ENCODE measurements at places on chromosomes 3 and 15. TPM values are rescaled to one million over a fixed set of nuclear protein-coding genes. Genes with fewer than 3 reads are reported as not detected.

Gene CLDN11
- total RNA-seq = not detected

Gene TIMP4
- not detected for total RNA-seq

Gene IL12A
- total RNA-seq = 0.18 TPM

Gene DZIP1L
- 0.43 TPM for total RNA-seq

Gene CMTM7
- total RNA-seq = 44.8 TPM

Gene DUOXA1
- total RNA-seq = not detected

Gene CSNK1G1
- 21.9 TPM for total RNA-seq

Gene FILIP1L
- 0.34 TPM for total RNA-seq

Gene SLC33A1
- total RNA-seq = 26.8 TPM

Gene PSTPIP1
- total RNA-seq = 143 TPM

Gene ROPN1
- not detected for total RNA-seq

Gene ARPP21
- total RNA-seq = not detected

Gene CLDN16
- total RNA-seq = not detected

Gene LRRN1
- total RNA-seq = 2.1 TPM

Gene KNG1
- total RNA-seq = not detected

Gene NOX5
- total RNA-seq = not detected

Gene CHAC1
- 5.9 TPM for total RNA-seq

Gene FRMD5
- total RNA-seq = not detected
